ENCODE measurements at places on chromosomes 6 and 20.
A peak's percentile ranks its signal among the peaks of the same experiment; 100 is the strongest.

DNA sequence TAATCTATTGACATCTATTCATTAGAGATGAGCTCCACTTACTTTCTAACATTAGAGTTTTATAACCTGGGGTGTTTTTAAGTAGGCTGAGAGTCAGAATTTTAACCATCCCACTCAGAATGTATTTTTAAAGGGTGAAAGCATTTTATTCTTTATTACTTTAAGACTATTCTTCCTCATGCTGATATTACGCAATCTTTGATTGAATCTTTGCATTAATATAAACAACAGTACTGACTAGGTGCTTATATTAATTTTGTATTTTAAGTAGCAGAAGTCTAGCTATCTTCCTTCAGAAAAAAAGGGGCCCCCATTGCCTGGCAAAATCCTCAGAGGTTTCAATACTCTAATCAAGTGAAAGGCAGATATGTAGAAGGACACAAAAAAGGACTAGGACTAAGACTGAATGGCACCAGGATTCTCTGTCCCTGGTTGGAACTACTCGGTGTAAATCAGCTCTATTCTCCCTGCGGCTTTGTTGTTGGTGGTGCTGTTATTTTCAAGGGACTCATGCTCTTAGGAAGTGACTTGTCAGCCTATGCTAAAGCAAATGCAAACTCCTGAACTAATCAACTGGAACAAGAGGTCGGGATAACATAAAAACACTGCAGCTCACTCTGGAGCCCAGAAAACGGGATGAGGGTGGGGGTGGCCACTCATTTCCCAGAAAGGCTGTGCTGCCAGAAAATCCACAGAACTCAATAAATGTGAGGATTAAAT lies 1324.4 kb downstream of the GRIK2 start:
- DNase-seq: peak; percentile 47

DNA sequence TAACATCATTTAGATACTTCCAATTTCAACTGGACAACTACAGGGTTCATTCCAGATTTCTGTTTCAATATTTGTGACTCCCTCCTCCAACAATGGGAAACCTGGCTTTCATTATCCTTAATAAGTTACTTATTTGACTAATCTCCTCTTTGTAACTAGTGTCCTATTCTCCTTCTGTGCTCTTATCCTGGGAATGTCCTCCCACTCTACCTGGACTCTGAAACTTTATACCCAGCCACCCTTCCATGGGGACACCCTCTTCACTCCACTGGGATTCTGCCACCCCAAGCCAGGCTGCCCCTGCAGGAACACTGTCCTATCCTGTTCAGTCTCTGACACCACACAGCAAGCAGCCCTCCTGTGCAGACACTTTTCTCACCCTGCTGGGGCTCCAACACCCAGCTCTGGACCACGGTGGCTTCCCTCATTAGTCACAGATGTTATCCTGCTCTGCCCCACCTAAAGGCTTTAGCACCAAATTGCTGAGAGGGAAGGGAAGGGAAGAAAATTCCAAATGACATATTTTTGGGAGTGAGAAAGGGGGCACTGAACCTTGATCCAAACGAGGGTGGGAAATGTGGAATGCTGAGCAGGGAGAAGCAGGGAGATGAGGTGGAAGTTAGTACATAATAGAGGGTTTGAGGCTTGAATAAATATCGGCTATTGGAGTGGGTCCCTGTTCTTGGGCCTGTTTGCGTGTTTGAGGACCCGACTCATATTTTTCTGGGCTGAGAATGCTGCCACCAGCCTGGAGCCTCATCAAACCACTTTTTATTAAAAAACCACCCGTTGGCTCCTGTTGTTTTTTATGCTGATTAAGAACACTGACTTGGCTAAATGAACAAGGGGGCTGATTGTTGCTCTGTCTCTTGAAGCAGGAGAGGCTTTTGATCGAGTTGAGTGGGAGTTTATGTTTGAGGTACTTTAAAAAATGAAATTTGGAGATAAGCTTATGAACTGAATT lies 54.0 kb upstream of the AKIRIN2 start:
- DNase-seq: no peak

DNA sequence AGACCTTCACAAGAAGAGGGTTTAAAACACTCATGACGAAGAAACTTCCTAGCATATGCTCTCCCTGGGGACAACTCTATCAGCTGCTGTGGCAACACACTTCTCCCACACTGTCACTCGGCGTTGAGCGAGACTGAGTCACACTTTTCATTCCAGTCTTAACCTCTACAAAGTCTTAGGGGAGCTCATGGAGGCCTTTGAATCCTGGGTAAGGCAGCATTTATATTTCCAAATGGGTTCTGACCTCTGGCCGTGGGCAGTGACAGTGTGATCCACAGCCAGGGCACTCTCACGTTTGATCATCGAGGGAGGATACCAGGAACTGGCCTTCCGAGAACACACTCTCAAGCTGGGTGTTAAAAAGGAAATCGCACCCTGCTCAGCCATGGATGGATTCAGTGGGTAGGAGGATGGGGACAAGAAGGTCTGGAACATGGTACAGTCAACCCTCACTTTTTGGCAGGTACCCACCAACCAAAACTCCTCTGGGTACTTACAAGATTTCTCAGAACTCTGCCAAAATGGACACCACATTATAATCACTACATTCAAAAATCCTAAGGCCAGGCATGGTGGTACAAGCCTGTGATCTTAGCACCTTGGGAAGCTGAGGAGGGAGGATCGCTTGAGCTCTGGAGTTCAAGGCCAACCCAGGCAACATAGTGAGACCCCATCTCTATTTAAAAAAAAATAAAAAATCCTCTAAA lies 19.6 kb downstream of the RRBP1 start:
- no peak for DNase-seq

GRCh38 chr6:154429711-154430110 lies 73.1 kb upstream of the IPCEF1 start:
- DNase-seq: no peak

DNA sequence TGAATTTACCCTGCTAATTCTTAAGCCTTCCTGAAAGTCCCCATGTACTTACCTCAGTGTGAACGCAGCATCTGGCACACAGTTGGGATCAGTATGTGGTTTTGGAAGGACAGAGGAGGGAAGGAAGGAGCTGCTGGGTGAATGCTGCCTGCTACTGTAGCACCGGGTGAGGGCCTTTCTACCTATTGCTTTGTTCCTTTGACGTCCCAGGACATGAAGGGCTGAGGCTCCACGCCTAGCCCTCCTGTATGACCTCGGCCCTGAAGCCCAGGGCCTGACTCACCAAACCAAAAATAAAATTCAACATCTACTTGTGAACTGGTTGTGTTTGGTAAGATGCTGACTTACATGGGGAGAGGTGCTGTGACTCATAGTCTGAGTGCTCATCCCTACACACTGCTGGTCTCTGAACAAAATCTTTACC lies 51.1 kb downstream of the ARID1B start:
- DNase-seq: no peak

DNA sequence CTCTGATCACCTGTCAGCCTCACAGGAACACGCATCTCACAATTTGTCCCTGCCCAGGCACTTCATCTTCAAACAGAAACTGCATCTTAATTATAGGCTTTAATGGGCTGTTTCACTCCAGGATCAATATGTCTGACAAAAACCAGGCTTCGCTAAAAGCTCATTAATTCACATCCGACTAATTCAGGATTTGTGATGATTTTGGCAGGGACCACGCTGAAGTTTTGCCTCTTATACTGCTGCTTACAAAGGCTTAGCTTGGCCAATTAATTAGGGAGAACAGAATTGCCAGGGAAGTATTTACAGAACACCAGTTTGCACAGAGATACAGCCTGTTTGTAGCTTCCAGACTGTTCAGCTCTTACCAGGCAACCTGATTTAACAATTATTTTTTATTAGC lies 541.0 kb upstream of the SPTLC3 start:
- peak; percentile 34 for DNase-seq

DNA sequence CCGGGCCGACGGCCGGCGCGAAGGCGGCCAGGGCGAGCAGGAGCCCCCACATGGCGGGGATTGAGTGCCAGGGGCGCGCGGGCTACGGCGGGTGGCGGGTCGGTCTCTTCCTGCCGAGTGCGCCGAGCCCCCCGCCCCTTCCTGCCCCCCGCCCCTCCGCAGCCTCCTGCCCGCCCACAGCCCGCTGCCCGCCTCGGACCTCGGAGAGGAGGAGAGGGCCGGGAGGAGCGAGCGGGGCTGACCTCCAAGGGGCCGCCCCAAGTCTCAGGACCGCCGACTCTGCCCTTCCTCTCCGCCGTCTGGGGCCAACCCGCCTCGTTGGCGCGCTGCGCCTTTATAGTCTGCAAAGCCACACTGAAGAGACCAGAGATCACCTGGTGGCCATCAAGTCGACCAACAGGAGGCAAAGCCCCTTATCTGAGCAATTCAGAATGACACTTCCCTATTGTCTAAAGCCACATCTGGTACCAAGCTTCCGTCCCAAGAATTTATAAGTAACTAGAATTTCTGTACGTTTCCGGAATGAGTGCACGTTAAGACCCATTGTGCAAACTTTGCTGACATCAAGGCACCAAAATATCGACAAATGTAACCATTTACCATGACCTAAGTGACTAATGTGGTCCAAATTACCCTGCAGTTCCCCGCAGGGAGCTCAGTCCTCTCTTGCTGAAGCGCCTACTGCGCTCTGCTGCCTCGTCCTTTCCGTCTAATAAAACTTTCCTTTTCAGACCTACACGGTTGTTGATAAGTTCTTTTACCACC lies at the start of gene CPXM1:
Gene CPXM1 (minus strand): TSS at position 107 of the 765 bp plus-strand sequence. CDS start 55 bp downstream, at position 52.
- DNase-seq: peak; percentile 85

- DNase-seq: no peak
Observed at GRCh38 chr6:150363733-150364132, 5.1 kb upstream of the IYD start.

DNA sequence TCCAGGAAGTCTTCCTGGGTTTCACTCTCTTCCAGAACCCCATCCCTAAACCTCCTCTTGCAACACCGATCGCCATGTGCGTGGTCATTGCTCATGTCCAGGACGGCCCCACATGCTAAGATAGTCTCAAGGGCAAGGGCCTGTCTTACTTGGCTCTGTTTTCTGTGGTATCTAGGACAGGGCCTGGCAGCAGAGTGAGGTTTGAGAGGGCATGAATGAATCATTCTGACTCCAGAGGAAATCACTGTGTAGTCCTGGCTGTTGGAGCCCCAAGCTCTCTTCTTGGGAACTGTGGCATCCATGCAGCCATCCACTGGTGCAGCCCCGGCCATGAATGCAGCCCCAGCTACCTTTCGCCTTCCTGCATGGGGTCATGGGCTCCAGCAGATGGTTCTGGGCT lies 12.4 kb downstream of the SIRPA start:
- DNase-seq: no peak

DNA sequence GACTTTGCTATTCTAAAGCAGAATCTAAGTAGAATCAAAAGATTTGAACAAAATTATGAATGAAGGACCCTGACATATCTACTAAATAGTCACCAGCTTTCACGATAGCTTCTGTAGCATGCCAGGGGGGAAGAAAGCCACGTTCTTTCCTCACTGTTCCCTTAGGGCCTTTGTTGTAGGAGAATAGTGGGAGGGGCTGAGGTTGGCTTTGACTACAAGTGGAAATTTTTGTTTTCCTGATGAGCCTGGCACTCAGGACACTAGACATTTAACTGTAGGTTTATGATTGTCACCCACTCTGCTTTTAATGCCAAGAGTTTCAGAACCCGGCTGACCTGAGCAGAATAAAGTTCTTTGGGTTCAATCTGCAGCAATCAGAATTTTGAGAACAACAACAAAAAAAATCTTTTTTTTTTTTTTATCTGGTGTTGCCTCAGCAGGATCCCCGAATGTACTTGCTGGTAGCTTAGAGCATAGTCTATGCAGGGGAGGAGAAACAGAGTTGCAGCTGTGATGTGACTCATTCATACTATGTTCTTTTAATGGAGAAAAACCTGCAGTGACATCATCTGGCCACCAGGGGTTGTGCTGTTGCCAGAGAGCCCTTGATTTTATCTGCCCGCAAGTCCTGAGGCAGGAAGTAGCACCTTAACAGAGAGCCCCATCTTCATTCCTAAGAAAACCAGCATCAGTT lies 38.5 kb downstream of the TPD52L1 start:
- peak; percentile 18 for DNase-seq

GRCh38 chr6:49001856-49002541 lies 461.1 kb downstream of the MMUT start:
- no peak for DNase-seq

DNA sequence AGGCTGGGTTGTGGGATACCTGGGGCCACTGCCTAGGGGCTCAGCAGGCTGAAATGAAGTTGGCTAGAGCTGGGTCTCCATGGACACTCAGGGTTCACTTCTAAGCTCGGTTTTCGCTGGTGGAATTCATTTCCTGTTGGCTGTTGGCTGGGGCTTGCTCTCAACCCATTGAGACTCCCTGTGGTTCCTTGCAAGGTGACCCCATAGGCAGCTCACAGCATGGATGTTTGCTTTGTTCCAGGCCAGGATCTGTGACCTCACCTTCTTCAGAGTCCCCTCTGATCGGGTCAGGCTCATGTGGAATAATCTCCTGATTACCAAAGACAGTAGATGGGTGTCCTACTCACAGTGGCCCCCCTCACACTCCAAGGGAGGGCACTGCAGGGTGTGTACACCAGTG lies 229.3 kb downstream of the QKI start:
- no peak for DNase-seq

DNA sequence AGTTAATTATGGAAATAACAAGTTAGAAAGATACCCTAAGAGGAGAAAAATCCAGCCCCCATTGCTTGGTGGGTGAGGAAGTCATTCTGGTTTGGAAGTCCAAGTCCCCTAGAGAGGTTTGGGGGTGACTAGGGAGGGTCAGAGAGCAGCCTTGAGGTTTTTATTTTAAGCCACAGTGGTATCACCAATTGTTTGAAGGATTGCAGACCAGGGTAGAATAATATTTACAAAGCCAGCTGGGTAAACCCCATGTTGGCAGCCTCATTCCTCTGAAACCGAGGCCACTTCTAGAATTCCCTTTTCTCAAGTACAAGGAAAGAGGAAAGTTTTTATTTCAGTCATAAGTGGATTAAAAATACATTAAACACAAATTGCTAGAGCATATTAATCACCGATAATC lies 99.7 kb downstream of the TMEM170B start:
- DNase-seq: no peak

DNA sequence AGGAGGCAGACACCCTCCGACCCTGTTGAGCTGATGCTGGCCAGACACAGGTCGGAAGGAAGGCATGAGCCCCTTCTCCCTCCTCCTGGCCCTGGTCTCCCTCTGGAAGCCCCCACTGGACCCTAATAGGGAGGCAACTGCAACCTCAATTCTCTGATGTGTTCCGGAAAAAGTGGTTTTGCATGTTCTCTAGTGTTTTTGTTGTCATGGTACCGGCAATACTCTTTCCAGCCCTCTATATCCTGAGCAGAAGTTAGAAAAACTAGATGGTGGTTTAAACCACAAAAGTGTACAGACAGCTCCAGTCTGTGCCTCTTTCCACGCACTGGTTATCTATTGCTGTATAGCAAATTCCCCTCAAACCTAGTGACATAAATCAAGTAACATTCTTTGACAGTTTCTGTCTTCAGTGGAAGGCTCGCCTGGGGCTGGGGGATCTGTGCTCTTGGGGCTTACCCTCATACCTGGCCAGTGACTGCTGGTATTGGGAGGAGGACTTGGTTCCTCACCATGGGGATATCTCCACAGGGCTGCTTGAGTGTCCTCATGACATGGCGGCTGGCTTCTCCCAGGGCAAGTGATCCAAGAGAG lies 37.0 kb downstream of the SYTL3 start:
- DNase-seq: no peak
